Fibroblast of skin of right quadriceps (primary cell): ENCODE measurements at places on chromosomes 11 and 22.

- DNase-seq, result no peak
Measured at GRCh38 chr11:117646411-117646810, 150.6 kb downstream of the DSCAML1 start.

GRCh38 chr11:67640758-67641337, 1.3 kb upstream of the TBX10 start:
- no peak for DNase-seq

GRCh38 chr11:9130297-9130696, 38.9 kb upstream of the SCUBE2 start:
- DNase-seq, result no peak

GRCh38 chr11:33664827-33665226, 35.8 kb downstream of the C11orf91 start:
- no peak for DNase-seq

DNA sequence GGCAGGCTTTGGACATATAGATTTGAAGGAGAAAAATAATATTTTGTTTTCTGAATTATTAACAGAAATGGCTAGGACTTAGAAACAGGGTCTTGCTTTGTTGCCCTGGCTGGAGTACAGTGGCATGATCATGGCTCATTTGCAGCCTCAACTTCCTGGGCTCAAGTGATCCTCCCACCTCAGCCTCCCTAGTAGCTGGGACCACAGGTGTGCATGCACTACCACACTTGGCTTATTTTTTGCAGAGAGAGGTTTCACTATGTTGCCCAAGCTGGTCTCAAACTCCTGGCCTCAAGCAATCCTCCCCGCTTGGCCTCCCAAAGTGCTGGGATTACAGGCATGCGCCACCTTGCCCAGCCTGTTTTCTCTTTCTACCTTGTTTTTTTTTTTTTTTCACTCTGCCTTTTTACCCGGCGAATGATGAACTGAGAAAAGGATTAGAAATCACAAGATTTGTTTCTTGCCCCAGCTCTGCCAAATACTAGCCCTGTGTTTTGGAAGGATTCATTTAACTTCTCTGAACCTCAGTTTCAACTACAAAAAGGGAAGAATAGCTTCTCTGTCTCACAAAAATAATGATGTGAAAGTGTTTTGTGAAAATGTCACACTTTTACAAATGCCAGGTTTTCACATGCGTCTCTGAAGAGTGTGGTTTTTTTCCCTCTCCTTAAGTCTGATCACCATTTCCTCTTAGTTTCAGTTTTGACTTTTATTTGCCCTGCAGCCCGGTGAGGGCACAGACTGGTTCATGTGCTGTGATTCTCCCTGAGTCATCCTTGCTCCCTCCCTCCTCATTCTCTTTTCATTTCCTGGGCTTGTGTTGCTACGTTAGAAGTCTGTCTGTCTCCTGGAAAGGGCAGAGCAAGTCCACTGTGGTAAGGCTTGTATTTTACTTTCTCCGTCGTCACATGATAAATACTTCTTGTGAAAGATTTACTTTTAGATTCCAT, 67.7 kb downstream of the BCL2L13 start:
- peak; percentile 85 for DNase-seq

DNA sequence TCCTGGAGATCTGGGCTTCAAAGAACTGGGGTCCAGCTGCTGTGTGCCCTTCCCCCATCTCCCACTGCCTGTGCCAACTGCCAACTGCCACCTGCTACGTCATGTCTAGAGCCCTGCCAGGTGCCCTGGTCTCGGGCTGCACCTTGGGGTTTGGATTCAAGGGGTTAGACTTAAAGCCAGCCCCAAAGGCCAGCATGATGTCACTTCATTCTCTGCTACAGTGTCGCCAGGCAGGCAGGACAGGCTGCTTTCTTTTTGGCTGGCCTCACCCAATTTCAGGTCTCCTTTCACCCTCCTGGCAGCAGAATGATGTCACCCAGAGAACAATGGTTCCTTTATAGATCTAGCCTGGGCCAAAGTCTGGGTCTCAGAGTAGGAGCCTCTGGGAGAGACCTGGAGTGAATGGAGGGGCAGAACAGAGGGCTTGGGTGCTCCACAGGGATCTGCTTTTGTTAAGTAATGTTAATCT, 79.5 kb upstream of the CRYBB3 start:
- no peak for DNase-seq

DNA sequence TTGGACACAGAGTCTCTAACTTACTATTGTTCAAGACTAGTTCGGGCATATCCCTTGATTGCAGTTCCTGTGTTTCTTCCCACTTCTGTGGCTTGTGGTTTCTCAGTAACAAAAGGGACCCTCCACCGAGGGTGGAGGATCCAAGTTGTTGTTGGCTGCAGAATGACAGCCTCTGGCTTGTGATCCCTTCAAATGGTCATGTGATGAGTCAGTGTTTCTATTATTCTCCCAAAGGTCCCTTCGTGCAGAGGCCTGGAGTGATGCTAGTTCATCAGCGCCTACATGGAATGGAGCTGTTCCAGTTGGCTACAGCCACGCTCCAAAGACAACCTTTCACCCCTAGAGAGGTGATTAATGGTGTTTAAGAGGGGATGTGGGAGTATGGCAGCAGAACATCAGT, 2.6 kb upstream of the VWCE start:
- peak; percentile 85 for DNase-seq

DNA sequence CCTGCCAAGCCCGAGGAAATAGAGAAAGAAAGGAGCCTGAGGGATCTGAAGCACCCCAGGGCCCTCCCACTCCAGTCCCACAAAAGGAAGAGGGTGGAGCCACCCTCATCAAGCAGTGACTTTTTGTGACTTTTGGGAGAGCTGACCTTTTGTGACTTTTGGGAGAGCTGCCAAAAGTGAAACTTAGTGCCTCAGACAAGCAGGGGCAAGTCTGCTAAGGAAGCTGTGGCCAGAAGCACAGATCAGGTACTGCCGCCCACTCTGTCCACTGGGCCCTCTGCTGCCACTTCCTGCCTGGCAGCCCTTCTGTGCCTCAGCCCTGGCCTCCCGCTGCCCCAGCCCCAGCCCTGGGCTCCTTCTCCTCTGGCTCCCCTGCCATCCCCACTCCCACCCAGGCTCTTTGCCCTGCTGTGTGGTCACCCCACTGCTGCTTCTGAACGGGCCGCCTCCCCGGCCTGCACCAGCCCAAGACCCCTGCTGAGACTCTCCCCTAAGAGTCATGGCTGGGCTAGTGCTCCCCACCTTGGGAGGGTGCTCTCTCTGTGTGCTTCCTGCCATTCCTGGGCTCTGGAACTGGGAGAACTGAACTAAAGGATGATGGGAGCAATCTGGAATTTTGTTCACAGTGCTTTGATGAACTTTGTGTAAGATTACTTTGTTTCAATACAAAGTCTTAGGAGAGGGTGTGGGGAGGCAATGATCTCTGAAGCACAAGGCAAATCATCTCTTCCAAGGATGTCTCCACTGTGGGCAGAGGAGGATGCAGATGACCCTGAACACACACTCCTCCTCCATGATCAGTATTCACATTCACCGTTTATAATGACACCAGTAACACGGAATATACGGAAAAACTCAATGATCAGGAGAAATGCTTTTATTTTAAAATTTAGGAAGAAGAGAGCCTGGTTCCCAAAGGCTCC, at the start of gene APOBEC3H:
APOBEC3H (plus strand) TSS at position 147 of the 923 bp plus-strand sequence. CDS start 3,035 bp downstream, outside the sequence.
- DNase-seq, result no peak

- DNase-seq, result no peak
Measured at GRCh38 chr11:60175860-60176275, 7.0 kb downstream of the MS4A6A start.

GRCh38 chr11:16738947-16739815, 734 bp downstream of the C11orf58 start:
- DNase-seq, result no peak

DNA sequence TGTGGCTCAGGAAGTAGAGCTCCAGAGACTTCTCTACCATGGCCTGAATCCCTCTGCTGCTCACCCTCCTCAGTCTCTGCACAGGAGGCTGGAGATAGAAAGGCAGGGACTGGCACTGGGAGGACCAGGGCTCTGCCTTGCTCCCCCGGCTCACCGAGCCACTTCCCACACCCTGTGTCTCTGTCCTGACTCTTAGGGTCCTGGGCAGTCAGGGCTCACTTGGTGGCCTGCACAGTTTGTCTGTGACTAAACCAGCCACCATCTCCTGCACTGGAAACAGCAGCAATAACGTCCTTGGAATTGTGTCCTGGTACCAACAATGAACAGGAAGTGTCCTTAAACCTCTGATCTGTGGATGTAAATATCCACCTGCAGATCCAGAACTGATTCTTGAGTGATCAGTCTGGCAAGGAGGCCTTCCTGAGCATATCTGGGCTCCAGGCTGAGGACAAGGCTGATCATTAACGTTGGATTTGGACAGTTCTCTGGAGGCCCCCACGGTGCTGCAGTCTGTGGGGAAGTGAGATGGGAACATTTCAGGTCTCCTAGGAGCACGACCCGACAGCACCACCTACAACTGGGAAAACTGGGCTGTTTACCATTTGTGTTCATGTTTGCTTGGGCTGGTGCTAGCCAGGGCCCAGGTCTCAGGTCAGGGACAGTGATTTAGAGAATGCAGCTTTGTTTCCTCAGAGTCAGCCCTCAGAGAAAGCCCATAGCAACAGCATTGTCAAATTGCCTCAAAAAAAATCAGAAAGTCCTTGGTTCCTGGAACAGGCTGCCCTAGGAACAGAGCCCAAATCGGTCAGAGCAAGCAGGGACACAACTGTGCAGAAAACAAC, 82.5 kb downstream of the ZNF280B start:
- DNase-seq, result no peak

GRCh38 chr22:19610518-19611253, 86.5 kb upstream of the CLDN5 start:
- DNase-seq, result no peak

GRCh38 chr22:23200898-23201297, 20.6 kb downstream of the BCR start:
- DNase-seq, result no peak

DNA sequence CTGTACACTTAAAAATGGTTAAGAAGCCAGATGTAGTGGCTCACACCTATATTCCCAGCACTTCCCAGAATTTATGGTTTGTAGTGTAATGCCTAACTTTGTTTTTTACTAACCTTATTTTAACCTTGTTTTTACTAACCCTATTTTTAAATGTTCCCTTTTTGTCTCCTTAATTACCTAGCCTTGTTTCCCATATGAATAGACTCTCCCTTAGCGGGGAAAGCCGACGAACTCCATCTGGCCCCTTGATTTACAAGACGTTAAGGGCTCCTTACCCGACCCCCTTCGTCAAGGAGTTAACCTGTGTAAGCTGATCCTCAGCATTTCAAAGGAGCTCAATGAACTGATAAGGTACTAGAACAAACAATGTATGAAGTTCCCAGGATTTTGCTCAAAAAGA, 17.1 kb downstream of the APOBEC3H start:
- no peak for DNase-seq

- peak; percentile 35 for DNase-seq
Measured at GRCh38 chr22:20567993-20568417, 60.6 kb downstream of the MED15 start.

GRCh38 chr11:34573537-34573936, 47.4 kb upstream of the EHF start:
- no peak for DNase-seq

DNA sequence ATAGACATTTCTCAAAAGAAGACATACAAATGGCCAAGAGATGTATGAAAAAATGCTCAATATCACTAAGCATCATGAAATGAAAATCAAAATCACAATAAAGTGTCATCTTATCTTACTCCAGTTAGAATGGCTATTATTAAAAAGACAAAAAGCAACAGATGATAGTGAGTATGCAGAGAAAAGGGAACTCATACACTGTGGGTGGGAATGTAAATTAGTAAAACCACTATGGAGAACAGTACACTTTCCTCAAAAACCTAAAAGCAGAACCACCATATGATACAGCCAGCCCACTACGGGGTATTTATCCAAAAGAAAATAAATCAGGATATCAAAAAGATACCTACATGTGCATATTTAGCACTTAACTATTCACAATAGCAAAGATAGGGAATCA, 700.0 kb upstream of the ANO5 start:
- DNase-seq, result no peak

GRCh38 chr11:128599729-128600128, 12.4 kb upstream of the ETS1 start:
- DNase-seq, result peak; percentile 82

GRCh38 chr22:26286091-26286820, 117.0 kb downstream of the SEZ6L start:
- DNase-seq, result no peak

- DNase-seq, result peak; percentile 78
Measured at GRCh38 chr11:11988099-11988651, 20.3 kb downstream of the DKK3 start.

DNA sequence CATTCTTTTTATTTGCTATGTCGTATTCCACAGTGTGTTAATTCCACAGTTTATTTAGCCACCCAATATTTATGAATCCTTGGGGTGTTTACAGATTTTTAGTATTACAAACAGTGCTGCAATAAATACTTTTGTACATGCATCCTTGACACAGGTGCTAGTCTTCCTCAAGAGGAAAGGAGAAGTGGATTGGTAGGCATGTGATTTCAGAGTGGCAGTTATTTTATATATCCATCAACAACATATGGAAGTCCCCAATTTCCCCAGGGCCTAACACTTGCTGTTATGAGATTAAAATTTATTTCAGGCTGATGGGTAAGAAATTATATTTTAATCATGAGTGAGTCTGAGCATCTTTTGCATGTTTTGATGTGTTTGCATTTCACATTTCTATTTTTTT, 17.9 kb downstream of the TRIM44 start:
- no peak for DNase-seq

DNA sequence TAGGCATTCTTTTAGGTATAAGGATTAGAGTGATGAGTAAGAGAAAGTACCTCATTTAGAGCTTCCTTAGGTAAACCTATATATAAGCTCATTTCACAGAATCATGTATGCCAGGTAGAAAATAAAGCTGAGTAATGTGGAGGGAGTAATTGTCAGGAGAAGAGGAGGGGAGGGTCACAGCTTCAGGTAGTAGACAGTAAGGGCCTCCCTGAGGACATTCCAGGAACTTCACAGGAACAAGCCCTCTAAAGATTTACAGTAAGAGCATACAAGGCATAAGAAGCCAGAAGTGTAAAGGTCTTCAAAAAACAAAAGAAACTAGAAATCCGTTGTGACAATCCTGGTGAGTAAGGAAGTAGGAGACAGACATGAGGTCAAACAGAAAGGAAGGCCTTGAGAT, 57.6 kb downstream of the USP47 start:
- no peak for DNase-seq

- no peak for DNase-seq
Measured at GRCh38 chr22:24875862-24876506, 70.0 kb downstream of the SGSM1 start.

DNA sequence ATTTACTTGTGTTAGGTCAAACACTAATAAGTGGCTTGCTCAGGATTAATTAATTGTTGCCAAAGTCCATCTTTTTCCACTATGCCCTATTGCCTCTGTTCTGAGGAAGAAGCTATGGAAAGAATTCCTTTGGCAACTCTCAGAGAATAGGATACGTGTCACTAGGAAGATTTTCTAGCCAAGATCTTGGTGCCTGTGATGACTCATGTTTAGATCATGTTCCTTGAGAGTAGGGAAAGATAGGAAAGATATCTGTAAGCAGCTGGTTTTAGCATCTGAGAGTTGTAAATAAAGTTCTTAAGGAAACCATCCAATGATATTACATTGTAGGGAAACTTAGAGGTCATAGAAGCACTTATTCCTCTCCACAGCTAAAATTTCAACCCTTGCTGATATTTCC, 15.7 kb downstream of the SLN start:
- DNase-seq, result peak; percentile 96

- peak; percentile 51 for DNase-seq
Measured at GRCh38 chr11:102733232-102733875, 8.6 kb upstream of the MMP8 start.
